ENCODE measurements at places on chromosomes 11 and 22.

DNA sequence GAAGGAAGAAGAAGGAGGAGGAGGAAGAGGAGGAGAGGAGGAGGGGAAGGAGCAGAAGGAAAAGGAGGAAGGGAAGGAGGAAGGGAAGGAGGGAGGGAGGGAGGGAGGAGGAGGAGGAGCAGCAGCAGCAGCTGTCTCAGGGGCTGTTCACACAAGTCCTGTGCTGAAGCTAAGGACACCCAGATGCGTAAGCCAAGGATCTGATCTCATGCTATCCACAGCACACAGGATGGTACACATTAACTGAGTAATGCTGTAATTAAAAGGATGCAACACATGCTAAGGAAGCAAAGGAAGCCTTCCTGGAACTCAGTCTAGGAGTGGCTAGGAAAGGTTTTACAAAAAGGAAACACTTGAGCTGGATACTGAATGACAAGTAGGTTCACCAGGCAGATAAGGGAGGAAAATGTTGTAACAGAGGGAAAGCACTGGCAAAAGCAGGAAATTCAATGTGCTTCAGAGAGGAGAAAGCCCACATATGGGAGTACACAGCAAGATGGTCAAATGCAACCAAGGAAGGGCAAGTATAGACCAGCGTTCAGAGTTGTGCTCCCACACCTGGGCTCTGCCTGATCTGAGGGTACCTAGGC lies 32.0 kb downstream of the TRIM66 start:
- no peak for DNase-seq

- DNase-seq: no peak
Measured at GRCh38 chr22:25348391-25348790, 129.0 kb downstream of the CRYBB2 start.

DNA sequence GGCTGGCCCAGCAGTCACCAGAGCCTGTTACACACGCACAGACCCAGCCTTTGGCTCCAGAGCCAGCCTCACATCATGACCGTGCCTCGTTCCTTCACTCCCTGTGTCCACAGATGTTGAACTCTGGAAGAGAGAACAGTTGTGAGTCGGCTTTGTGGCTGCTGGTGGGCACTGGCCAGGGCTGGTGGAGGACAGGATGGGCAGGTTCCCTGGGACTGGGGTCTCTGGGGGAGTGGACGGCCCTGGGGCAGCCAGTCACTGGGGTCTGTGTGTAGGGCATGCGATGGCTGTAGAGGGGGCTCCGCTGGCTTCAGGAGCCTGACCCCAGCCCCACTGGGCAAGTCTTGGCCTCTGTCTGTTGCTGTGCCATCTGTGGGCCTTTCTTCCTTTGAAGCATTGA lies 1070.1 kb downstream of the BRD1 start:
- DNase-seq: no peak

DNA sequence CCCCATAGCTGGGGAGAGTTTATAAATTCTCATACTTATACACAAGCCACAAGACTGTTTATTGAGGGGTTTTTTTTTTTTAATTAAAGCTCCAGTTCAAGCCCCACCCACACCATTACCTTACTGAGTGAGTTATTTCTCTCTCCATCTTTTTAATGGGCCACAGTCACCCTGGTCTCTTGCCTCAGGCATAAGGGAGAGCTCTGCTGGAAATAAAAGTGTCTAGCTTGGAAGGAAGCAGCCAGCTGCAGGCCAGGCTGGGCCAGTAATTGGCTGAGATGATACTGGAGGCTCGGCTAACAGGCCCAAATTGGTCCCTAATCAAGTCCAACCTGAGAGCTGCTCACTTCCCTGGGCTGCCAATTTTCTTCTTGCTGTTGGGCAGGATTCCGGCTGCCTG lies 174.1 kb downstream of the INSC start:
- DNase-seq: no peak

- DNase-seq: no peak
Measured at GRCh38 chr11:88193278-88193677, 18.0 kb upstream of the RAB38 start.

GRCh38 chr11:3155691-3156258 lies 9.3 kb downstream of the OSBPL5 start:
- DNase-seq: no peak

- no peak for DNase-seq
Measured at GRCh38 chr22:28243539-28243938, 324.5 kb upstream of the PITPNB start.

DNA sequence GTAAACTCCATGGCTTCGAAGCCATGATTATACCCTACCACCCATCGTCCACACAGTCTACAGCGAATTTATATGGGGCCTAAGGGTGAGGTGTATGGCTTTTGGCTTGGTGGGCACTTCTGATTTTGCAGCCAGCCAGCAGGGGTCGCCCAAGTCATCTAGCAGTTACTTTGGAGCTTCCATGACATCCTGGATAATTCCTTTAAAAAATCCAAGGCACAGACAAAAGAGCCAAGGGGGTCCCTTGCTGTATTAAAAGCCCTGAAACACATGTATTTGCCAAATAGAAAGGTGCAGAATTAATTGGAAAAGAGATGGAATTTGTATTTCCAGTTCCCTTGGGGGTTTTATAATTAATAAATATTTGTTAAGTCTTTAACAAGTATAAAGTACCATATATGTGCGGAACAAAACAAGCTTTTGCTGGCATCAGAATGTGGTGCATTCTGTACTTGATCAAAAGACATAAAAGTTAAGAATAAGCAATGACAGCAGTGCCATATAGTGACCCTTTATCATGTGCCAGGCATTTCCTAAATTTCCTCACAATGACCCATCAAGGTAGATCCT lies 132.8 kb upstream of the PITPNB start:
- no peak for DNase-seq

GRCh38 chr22:43036282-43036829 lies 21.4 kb upstream of the PACSIN2 start:
- peak; percentile 67 for DNase-seq

- DNase-seq: no peak
Measured at GRCh38 chr11:15687342-15687741, 572.6 kb downstream of the INSC start.

DNA sequence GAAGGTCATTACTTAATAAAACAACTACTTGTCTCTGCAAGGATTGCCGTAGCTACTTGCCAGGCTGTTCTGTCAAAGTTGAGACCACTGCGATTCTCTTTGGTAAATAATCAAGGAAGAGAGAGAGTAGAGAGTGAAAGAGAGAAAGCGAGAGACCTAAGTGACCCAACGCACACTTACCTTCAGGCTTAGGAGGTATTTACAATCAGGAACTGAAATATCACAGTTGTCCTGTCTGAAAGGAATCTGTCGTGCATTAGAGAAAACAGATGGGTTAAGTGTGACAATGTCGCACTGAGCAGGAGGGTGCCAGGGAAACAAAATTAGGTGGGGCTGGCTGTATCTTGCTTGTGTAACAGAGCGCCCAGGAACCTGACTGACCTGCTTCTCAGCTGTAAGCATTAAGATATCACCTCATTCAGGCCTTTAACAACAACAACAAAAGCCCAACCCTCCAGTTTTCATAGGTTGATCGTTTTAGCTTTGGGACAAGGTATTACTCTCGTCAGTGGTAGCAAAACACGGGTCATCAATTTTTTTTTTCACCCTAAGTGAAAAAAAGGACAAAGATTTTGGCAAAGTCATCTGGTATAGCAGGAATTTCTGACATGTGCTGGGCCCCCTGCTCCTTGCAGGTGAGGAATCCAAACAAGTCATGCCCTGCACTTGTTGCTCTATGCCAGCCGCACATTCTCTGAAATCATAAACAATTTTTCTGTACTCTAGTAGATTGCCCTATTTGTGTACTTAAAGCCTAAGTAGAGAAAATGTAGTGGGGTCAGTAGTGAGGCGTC lies at the start of gene MUC15:
Gene MUC15, minus strand, starts transcription at position 403 of the 794 bp plus-strand sequence. CDS start 5,169 bp downstream, outside the sequence.
- DNase-seq: no peak

- peak; percentile 21 for DNase-seq
Measured at GRCh38 chr11:80958361-80958760, 1517.5 kb upstream of the TENM4 start.

- no peak for DNase-seq
Measured at GRCh38 chr11:68678031-68678441, 6.3 kb upstream of the GAL start.

DNA sequence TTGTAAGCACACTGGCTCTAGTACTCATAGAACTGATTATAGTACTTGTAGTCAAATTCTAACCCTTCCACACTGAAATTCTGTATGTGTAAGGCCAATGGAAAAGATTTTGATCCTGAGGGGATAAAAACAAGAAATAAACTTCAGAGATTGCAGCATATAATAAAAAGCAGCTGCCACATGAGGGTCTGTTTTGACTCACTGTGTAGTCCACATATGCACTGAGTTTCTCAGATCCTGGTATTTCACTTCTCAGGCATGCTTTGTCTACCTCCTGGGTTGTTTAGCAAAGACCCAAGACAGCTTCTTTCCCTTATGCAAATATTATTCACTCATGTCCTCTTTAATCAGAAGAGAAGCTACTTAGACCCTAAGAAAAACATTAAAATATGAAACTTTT lies 71.1 kb upstream of the SLC5A12 start:
- DNase-seq: no peak

GRCh38 chr11:124646148-124646547 lies 23.5 kb downstream of the TBRG1 start:
- DNase-seq: no peak

DNA sequence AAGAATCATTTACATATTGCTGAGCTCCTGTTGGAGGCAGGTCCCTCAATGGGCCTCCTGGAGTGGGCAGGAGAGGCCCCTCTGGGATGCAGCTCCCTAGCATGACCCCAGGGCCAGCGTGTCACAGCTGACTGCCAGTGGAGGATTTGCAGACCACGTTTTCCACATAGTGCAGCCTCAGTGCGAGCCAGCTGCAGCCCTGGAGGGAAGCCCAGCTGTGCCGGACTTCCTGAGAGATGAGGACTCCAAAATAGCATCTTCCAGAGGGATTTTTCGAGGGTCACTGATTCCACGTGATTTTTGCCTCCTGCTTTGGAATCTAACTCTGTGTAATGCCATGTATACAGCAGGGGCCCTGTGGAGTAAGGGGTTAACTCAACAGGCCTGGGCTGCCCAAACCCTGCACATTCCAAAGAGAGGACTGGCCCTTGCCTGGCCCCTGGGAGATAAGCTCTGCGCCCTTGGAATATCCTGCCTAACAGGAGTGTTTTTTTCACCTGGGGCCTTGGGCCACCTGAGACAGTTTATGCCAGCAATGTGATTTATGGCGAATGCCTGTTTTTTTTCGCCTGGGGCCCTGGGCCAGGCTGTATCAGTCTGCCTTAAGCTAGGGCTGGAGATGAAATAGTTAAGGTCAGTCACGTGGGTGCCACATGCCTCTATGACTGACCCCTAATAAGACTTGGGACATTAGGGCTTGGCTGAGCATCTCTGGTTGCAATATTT lies 47.4 kb downstream of the RPS6KA4 start:
- peak; percentile 18 for DNase-seq

DNA sequence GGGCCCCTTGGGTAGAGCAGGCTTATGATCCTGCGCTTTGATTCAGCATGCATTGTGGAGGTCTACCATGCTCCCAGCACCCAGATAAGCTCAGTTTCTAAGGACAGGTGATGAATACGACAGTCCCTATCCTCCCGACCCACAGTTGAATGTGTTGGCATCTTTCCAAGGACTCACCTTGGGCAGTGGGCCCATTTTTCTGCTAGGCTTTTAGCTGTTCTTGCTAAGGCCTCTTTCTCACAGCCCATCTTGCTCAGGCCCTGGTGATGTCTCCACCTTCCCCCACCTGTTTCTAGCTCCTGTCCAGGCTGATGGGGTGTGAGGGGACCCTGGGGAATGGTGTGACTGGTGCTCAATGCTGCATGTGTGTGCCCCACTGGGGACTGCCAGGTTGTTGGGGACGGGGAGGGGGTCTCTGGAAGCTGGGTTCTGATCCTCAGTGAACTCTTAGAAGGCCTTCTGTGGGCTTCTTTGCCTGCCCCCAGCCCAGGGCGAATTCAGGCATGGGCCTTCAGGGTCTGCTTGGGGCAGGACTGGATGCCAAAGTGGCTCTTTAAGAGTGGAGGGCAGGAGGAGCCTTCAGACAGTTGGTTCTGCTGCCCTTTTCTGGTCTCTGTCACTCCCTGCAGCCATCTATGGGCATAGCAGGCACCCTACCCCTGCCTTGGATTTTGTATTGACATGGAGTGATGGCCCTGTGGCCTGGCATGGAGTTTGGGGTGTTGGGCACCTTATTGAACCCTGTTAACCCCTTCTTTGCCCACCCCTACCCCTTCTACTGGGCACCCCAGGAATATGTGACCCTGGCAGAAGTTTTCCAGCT lies 33.1 kb downstream of the PHLDB1 start:
- DNase-seq: no peak
